Gastrocnemius medialis (tissue), 4 donors: ENCODE measurements at places on chromosomes 5 and 9.
A peak's percentile ranks its signal among the peaks of the same experiment; 100 is the strongest.

- DNase-seq: no peak
Measured at GRCh38 chr5:121982146-121982892, 20.5 kb downstream of the SRFBP1 start.

DNA sequence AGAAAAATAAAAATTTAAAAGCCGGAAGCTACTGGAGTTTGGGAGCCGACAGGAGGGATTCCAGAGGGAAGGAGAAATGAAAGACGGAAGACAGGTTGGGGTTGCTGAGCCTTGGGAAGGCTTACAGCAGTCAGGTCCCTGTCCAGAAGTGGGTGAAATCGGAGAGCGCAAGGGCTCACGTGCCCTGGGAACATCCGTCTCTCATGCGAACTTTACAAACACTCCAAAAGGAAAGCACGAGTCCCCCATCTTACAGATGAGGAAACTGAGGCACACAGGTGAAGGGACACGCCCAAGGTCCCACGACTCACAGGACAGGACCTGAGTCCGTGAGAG lies 347 bp upstream of the OLFML2A start:
- DNase-seq: peak; percentile 52

GRCh38 chr5:67010684-67011409 lies 185.8 kb downstream of the CD180 start:
- peak; percentile 93 for DNase-seq

DNA sequence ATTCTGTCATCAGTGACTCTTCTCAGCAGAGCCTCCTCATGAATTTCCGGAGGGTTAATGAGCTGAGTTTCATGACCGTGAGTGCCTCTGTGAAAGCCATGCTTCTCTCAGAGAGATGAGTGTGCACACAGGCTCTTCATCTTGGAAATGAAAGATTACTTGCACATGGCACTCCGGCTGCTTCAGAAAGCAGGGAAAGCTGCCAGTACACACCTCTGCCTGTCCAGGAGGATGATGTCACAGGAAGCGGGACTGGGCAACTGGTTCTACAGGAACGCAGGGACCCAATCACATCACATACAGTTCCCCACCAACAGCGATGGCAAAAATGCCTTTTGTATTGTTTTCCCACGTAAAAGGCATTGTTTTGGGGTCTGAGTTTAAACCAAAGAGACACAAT lies 286.0 kb upstream of the DAP start:
- DNase-seq: no peak

DNA sequence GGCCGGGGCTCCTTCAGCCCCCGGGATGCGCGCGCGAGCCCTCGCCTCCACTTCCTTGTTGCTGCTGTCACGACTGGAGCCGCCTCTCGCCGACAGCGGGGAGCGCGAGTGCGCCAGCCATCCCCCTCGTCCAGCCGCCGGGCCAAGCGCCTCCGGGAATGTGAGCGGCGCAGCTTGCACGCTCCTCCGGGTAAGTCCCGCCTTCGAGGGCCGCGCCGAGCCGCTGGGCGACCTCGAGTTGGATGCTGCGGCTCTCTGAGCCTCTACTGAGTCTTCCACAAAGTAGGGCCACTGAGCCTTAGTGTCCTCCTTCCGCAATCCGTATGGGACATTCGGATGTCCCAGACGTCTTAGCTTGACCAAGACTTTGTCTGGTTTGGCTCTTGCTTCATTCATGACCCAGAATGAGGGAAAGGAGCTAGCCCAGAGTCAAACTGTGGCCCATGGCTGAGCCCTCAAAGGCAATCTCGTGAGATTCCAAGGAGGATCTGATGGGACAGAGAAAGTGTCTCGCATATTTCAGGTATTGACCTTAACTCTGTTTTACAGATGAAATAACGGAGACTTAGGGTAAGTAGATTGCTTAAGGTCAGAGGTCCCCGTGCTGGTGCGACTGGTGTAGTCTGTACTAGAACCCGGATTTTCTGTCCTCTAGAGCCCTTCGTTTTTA lies 586 bp downstream of the HMGXB3 start:
- DNase-seq: no peak

GRCh38 chr5:113909782-113910181 lies 396.3 kb downstream of the YTHDC2 start:
- DNase-seq: no peak

GRCh38 chr9:37927601-37928551 lies 23.9 kb upstream of the SLC25A51 start:
- DNase-seq: no peak
